Left kidney (tissue), 8 donors: ENCODE measurements at places on chromosomes 2 and 18.

GRCh38 chr2:230410263-230410662 lies 5.7 kb upstream of the SP100 start:
- DNase-seq: no peak

GRCh38 chr2:192059266-192059665 lies 135.5 kb downstream of the TMEFF2 start:
- no peak for DNase-seq

DNA sequence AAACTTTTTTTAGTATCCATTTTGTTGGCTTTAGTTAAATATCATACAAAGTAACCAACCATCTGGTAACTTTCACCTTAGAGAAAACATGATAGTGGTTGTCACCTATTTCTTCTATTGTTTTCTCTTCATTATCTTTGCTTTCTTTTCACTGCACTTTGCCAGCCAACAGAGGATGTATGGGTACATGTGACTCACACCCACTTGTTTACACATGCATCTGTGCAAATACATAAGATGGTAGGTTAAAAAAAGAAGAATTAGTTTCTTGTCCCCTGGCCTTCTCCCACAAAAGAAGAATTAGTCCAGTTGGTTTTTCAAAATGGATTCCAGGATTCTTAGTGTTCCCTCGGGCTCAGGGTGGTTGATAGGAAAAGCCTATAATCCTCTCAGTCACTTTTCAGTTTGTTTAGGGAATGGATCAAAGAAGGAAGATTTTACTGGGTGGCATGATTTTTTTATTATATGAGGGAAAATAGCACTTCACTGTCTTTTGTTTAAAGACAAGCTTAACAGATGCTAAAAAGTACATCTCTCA lies 46.6 kb downstream of the CDK15 start:
- no peak for DNase-seq

- no peak for DNase-seq
Measured at GRCh38 chr2:109089602-109090300, 39.3 kb upstream of the SH3RF3 start.

DNA sequence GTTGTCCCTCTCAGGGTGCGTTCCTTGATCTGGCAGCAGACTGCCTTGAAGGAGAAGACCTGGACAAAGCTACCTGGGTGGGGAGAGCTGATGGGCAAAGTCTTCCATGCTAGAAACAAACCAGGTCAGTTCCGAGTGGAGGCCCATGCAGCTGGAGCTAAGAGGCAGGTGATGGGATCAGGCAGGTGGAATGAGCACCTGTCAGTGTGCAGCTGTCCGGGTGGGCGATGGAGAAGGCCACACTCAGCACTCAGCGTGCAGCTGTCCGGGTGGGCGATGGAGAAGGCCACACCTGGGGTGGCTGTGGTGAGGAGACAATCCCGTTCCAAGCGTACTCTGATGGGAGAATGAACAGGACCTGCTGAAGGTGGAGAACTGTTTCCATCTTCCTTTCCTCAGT lies 237.3 kb upstream of the MYT1L start:
- DNase-seq: no peak

DNA sequence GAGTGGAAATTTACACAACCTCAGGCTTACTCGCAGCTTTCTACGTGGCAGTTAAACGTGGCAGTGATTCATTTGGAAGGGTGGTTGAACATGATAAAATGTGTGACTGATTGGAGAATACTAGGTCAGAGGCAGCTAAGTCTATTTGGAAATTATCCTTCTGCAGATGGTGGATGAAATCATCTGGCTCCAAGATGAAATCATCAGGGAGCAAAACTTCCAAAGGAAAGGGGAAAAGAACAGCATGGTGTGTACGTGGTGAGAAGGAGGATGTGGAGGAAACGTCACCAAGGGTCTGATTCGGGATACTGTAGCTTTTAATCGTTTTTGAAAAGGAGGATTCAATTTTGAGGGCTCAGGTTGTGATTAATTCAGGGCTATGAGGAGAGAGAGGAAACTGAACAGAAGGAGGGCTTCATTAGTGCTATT lies 47.9 kb downstream of the COL3A1 start:
- DNase-seq: no peak

DNA sequence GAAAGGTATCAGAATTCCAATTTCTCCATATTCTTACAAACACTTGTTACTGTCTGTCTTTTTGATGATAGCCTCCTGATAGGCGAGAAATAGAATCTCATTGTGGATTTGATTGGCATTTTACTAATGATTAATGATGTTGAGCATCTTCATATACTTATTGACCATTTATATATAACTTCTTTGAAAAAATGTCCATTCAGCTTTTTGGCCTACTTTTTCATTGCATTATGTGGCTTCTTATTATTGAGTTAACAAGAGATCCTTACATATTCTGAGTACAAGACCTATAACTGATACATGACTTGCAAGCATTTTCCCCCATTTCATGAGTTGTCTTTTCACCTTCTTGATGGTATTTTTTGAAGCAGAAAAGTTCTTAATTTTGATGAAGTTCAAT lies 54.6 kb downstream of the QPCT start:
- DNase-seq: no peak

GRCh38 chr2:41998186-41999127 lies 49.4 kb upstream of the PKDCC start:
- no peak for DNase-seq

DNA sequence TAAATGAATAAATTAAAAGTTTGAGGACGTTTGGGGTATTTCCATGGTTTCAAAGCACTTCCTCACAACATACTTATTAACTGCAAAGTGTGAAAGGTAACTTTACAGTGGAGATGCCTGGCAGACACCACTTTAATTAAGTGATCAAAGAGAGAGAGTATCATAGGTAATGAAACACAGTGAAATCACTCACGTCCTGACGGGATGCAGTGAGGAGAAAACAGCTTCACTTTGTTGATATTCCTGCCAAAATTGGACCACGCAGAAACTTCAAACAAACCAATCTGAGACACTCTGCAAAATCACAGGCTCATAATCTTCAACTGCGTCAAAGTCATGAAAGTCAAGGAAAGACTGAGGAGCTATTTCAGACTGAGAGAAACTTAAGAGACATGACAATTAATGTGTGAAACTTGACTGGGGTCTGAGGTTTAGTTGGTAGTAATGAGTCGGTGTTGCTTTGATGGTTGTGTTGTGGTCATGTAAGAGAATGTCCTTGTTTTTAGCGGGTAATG lies 66.0 kb upstream of the ITGB6 start:
- no peak for DNase-seq

GRCh38 chr2:150909090-150909489 lies 352.6 kb downstream of the RBM43 start:
- DNase-seq: no peak

- no peak for DNase-seq
Measured at GRCh38 chr18:24627644-24628315, 167.3 kb downstream of the HRH4 start.

GRCh38 chr18:76982841-76983583 lies 149.6 kb downstream of the MBP start:
- peak; percentile 70 for DNase-seq

- DNase-seq: no peak
Measured at GRCh38 chr2:102139851-102140250, 2.7 kb upstream of the IL1R1 start.
